ENCODE measurements at places on chromosomes 3 and 15.

- DNase-seq, result no peak
Observed at GRCh38 chr15:66955871-66956585, 109.4 kb upstream of the SMAD3 start.

GRCh38 chr3:158789592-158789991 is 12.3 kb upstream of the MFSD1 start:
- DNase-seq, result no peak

- no peak for DNase-seq
Observed at GRCh38 chr15:66108483-66109265, 144.9 kb downstream of the MEGF11 start.

- no peak for DNase-seq
Observed at GRCh38 chr15:67048281-67049279, 16.8 kb upstream of the SMAD3 start.

Measured in activated gamma-delta T cell (primary cell).